Nephron progenitor cell (in vitro differentiated cells): ENCODE measurements at places on chromosomes 2 and 18.
A peak's percentile ranks its signal among the peaks of the same experiment; 100 is the strongest.

- DNase-seq: no peak
Observed at GRCh38 chr2:112701052-112701451, 19.8 kb upstream of the NT5DC4 start.

DNA sequence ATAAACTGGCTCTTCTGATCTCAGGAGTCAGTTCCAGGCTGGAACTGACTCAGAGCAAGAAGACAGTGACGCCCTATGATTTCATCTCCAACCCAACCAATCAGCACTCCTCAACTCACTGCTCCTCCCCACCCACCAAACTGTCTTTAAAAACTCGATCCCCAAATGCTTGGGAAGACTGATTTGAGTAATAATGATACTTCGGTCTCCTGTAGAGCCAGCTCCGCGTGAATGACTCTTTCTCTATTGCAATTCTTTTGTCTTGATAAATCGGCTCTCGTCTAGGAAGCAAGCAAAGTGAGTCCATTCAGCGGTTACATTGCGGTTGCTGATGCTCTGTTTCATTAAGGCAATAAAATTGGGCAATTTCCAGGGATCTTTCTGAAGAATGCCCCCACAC is 1025.3 kb upstream of the CNTNAP5 start:
- no peak for DNase-seq

- peak; percentile 39 for DNase-seq
Observed at GRCh38 chr18:79507546-79508480, 112.1 kb downstream of the NFATC1 start.

GRCh38 chr2:80326214-80326613 is 21.7 kb upstream of the LRRTM1 start:
- DNase-seq: no peak

DNA sequence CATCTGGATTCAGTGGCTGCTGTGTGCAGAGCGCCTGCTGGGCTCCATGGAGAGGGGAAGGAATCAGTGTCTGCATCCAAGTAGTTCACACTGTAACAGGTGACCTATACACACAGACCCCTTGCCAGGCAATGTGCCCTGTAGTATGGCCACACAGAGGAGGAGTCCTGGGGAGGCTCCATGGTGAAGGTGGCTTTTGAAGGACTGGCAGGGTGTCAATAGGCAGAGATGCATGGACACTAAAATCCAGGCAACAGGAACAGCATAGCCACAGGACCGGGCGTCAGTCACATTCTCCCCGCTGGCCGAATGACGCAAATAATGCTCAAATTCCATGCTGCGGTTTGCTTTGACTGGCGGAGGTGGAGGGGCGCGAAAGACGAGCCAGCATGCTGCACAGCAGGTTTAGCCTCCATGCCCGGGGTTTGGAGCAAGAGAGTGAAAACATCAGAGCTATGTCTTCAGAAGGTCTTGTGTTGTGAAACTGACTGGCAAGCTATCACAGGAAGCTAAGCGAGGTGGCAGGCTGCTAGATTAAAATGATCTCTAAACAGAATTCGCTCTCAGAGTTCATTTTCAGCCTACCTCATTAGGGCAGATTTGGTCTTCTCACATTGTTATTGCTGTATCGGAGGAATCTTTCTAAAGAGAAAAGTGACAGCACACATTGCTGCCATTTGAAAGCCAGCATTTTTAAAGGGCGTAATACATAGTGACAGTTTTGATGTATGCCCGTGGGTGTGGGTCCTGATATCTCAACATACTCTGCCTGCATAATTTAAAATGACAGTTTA is 1.2 kb upstream of the CHMP1B start:
- DNase-seq: peak; percentile 26

GRCh38 chr2:76307495-76307894 is 596.8 kb upstream of the GCFC2 start:
- no peak for DNase-seq

DNA sequence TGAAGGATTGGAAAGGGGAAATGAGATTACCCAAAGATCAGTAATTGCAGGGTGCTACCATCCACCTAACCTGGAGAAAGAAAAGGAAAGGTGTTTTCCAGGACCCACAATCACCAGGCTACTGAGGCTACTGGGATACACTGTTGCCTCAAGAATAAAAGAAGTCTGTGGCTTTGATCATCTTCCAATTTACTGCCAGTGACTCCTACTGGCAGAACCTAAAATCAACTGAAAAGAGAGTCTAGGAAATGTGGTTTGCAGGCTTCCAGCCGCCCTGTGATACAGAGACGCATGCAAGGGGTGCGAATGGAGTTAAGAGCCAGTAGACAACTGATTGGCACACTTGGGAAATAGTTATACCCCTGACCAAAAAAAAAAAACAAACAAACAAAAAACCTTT is 16.6 kb upstream of the TTL start:
- no peak for DNase-seq

GRCh38 chr2:24822049-24822706 is 29.0 kb downstream of the CENPO start:
- DNase-seq: no peak

- DNase-seq: no peak
Observed at GRCh38 chr2:82837588-82838304, 1621.3 kb downstream of the SUCLG1 start.

GRCh38 chr2:236125541-236125940 is 42.6 kb downstream of the GBX2 start:
- no peak for DNase-seq

DNA sequence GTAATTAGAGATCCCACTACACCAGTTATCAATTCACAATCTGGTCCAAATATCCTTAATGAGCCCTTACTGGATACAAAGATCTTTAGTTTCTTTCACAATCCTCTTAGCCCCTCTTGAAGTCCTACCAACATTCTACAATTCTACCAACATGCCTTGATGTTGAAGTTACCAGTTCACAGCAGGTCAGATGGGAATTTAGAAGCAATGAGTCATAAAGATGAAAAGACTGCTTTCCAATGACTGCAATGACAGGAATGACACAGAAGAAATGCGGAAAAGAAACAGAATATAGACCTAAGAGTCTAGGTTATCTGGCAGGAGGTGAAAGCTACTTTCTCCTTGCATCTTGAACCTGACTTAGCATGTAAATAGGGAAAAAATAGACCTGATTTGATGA is 24.5 kb downstream of the RTTN start:
- no peak for DNase-seq

DNA sequence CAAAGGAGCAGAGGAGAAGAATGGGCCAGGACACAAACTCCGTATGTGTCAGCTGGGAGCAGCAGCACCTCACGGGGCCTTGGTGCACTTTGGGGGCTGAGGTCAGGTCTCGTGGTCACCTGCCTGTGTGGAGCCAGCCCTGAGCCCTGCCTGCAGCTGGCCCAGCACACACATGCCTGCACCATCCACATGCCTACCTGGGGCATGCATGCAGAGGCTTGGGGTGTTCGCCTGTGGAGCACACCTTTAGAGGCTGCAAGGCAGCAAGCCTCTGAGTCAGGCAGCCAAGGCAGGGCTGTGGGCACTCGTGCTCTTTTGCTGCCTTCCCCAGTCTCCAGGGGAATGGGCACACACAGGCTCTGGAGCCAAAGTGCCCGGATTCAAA is 36.0 kb downstream of the ARHGEF4 start:
- no peak for DNase-seq

DNA sequence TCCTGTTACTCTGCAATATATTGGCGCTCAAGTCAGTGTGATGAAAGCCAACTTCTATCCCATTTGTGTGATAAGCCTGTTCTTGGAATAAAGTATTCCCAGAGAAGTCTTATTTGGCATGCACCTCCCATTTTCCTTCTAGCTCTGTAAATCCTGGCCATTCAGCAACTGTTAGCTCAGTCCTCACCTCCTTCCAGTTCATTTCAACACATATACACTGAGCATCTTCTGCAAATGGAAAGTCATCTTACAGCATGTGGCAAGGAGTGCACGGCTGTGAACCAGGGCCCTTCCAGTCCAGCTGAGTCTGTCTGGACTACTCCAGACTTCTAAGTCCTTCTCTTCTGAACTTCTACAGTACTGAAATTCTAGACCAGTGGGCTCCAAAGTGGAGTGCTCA is 53.1 kb downstream of the SPATS2L start:
- no peak for DNase-seq

- no peak for DNase-seq
Observed at GRCh38 chr2:126154256-126154785, 501.6 kb upstream of the GYPC start.

DNA sequence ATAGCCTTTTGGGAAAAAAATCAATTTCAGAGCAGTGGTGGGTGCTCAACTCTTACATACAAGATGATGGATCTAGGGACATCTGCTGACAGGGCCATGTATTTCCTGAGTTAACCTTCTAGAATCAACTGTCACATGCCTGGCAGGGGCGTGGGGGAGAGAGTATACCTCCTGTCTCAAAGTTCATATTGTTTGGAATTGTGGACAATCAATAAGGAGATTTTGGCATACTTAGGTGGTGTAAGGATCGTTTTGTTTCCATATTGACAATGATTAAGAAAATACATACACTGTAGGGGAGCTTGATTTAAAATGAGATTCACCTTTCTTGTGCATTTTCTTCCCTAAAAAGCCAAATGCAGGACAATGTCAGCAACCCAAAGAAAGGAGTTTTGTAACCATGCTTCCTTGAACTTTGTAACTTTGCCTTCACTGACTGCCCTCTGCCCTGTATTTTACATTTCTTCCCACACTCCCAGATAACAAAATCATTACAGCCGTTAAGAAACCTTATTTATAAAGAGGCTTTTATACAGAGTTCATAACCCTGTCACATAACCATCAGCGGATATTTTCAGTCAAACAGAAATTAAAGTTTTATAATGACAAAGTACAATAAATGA is 88.4 kb downstream of the MEP1B start:
- DNase-seq: no peak

DNA sequence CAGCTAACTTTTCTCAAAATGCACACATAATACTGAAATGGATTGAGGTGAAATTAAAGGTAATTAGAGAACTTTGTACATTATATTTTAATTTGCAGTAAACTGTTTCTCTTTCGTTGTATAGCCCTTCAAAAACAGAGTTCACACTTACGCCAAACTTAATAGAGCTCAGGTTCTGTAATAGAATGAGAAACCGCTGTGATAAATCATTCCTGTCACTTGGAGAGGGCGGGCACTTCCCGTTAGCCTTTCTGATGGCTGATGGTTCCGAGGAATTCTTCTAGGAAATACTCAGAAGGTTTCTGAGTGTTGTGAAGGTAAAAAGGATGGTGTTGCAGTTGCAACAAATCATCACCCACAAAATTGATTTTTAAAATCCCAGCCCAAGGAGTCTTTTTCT is 155.8 kb upstream of the ALKAL2 start:
- peak; percentile 23 for DNase-seq

DNA sequence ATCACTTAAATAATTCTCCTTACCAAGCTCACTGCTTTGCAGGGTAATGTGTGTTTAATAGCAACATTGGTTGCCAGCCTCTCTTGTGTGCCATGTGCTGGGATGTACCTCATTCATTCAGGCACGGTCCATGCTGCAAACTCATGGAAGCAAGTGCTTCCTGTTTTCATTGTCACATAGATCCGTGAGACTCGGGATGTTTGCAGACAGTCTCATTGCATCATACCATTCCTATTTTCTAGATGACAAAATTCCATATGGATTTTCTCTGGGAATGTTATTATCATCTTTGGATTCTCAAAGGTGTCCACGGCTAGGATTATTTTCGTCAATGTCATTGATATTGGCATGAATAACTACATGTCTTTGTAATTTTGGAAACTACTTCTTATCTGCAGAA is 60.0 kb upstream of the HDAC4 start:
- no peak for DNase-seq

DNA sequence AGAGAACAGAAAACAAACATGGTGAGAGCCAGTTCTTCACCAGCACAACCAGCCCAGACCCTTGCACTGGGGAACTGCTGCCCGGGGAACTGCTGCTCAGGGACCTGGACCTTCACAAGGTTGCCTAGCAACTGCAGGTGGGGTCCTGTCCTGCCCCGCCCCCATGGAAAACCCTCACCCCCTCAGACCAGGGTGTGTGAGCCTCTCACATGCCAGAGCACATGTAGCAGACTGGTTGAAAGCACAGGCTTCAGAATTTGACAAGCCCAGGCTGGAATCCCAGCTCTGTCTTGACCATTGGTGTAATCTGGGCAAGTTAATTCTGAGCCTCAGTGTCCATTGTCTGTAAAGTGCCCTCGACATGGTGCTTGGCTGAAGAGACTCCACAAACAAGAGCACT is 118.6 kb downstream of the LOXHD1 start:
- DNase-seq: no peak

GRCh38 chr18:29494371-29494770 is 1317.4 kb upstream of the CDH2 start:
- DNase-seq: no peak

DNA sequence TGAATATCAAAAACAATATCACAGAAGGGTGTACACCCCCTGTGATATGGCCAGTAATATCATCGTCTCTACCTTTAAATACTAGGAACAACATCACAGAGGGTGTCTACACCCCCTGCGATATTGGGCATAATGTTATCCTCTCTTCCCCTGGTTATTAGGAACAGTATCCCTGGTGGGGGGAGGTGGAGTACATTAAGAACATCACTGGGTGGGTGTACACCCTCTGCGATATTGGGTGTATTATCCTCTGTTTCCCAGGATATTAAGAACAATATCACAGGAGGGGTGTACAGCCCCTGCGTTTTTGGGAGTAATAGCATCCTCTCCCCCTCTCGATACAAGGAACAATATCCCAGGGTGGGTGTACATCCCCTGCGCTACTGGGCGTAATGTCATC is 1932.8 kb downstream of the SUCLG1 start:
- DNase-seq: no peak

- no peak for DNase-seq
Observed at GRCh38 chr2:54863660-54864059, 140.2 kb downstream of the EML6 start.

- DNase-seq: no peak
Observed at GRCh38 chr2:45178359-45178758, 169.1 kb upstream of the SIX2 start.

DNA sequence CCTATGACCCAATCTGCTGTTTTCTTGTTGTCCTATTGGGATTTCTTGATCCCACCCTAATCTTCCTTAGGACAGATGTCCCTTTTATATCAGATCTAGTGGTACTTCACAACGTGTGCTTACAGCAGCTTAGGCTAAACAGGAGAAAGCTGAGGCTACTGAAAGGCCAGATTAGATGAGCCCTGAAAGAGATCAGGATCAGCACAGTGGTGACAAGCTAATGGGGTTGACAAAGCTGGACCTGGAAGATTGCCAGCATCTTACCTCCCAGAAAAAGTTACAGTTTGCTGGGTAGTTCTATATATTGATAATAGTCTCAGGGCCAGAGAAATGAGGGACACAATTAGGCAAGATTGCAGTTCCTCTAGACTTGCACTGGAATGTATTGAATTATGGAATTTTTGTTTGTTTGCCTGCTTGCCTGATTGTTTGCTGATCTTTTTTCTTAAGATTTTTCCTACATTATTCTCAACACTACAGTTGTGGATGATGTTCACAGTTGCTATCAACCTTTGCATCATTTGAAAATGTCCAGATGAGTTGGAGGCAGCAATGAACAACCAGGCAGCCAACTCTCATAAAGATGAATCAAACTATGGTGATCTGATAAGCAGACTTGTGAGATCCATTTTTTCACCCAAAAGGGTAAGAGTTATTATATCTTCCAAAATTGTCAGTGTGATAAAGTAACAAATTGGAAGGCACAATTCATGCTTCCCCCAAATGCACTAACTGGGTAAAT is 49.1 kb upstream of the PIK3C3 start:
- no peak for DNase-seq

- DNase-seq: no peak
Observed at GRCh38 chr18:43936176-43936575, 658.9 kb upstream of the SYT4 start.

- DNase-seq: peak; percentile 55
Observed at GRCh38 chr2:169362118-169362893, at the start of gene LRP2. LRP2 (minus strand) TSS chr2:169362534; CDS start chr2:169362399, 135 bp downstream.

GRCh38 chr2:12965540-12966269 is 249.0 kb downstream of the TRIB2 start:
- no peak for DNase-seq

- no peak for DNase-seq
Observed at GRCh38 chr2:48258481-48259149, 271.3 kb upstream of the STON1 start.
